ENCODE measurements at places on chromosomes 2 and 18.

DNA sequence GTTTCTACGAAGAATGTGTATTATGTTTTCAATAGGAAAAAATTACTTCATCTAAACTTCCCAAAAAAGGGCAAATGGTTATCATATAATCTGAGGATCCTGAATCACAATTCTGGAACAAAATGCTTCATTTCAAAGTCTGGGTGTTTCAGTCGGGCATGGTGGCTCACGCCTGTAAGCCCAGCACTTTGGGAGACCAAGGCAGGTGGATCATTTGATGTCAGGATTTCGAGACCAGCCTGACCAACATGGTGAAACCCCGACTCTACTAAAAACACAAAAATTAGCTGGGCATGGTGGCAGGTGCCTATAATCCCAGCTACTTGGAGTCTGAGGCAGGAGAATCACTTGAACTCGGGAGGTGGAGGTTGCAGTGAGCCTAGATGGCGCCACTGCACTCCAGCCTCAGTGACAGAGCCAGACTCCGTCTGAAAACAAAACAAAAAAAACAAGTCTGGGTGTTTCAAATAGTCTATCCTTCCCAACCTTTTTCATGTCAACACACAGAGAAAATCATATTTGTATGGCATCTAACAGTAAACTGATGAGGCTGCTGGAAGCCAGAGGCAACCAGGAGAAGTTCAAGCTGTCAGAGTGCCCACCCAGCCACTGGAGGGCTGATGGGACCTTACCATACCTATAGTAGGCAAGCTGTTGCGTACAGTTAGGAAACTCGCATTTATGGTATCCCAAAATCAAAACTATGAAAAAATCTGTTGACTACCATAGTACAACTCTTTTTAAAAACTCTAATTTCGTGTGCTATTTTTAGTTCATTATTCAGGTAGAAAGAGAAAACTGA is 14.6 kb downstream of the NBAS start:
- no peak for DNase-seq

- DNase-seq, result no peak
Measured at GRCh38 chr18:39178166-39178565, 1612.6 kb upstream of the CELF4 start.

DNA sequence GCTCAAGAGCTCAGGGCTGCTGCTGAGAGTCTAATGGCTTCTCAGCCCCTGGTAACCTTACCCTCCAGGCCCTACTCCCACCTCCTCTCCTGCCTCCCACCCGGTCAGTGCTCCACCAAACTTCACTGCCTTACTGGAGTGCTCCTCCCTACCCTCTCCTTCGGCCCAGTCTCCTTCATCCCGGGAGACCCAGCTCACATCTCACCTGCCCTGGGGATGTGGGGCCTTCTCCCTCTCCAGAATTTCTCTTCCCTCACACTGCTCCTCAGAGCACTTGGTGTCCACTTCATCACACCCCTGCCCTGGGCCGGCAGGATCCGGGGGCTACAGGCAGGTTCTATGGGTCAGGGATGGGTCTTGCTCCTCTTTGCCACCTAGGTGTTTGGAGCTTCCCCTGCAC is 21.6 kb downstream of the PTPN18 start:
- DNase-seq, result no peak

DNA sequence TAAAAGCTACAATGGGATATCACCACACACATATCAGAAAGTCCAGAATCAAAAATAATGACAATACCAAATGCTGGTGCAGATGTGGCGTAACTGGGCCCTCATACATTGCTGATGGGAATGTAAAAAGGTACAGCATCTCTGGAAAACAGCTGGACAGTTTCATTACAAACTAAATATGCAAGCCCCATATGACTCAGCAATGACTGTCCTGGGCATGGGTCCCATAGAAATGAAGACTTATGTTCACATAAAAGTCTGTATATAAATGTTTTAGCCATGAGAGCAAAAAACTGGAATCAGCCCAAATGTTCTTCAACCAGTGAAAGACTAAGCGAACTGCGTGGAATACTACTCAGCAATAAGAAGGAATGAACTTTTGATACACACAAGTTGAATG is 56.7 kb downstream of the ALPK2 start:
- DNase-seq, result no peak

DNA sequence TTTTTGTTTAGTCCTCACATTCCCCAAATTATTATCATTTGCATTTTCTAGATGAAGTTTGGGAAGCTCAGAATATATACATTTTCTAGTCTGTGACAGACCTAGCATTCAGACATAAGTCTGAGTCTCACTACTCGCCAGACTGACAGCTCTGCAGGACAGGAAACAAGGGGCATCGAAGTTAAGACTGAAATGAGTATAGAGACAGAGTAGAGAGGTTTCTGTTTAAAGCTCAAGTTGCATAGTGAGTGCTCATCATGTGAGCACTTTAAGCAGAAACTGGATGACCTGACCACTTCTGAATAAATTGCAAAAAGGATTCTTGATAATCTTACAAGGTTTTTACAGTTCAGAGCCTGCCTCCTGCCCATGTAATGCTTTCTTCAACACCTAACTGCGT is 1.1 kb downstream of the HADHB start:
- DNase-seq, result no peak

DNA sequence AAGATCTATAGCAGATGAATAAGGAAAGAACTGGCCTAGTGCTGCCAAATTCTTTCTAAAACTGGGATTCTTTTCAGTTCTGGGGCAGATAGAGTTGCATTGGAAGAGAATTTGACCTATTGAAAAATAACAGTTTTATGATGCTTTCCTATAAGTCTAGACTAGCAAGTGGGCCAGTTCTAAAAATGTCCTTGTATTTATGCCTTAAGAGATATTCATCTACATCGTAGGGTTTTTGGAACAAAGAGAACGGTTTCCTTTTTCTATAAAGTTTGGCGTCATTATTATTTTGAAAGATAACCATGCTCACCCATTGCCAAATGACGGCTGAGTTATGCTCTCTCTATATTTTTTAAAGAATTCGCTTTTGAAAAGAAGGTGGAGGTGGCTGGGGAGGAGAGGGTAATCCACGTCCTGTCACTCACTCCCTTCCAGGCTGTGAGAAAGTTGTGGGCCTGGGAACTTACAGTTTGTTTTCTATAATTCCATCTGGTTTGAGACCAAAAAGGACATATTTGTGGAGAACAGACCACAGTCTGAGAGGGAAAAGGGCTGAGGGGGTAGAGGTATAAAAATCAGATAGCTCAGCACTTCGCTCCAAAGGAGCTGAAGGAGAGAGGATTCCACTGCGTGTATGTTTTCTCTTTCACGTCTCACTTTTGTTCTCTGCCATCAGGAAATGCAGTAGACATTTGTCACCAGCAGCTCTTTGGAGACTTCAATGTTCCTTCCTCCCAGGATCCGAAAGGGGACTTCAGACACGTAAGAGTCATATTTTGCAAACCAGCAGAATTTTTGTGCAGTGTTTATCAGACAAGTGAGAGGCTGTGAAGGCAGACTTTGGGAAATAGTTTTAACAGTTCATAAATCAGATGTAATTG is 281.9 kb upstream of the FN1 start:
- DNase-seq, result no peak

GRCh38 chr18:44708451-44709083 is 27.9 kb downstream of the SETBP1 start:
- no peak for DNase-seq

DNA sequence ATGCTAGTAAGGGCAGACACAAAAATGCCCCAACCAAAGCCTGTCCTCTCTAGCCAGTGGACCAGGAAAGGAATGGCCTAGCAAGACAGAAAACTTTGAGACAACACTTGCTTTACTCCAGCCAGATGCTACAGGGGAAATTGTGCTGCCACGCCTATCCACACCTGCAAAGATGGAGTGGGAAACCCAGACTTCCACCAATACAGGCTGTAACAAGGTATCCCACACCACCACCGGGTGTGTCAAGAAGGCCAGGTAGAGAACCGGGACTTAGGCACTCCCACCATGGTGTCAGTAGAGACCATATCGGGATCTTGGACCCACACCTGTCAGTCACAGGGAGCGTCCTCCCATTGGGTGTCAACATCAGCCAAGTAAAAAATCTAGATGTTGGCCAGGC is 16.2 kb upstream of the ESPNL start:
- DNase-seq, result no peak

GRCh38 chr18:22551536-22552151 is 133.9 kb upstream of the CTAGE1 start:
- no peak for DNase-seq

GRCh38 chr2:46942143-46942526 is 26.5 kb upstream of the MCFD2 start:
- DNase-seq, result no peak

DNA sequence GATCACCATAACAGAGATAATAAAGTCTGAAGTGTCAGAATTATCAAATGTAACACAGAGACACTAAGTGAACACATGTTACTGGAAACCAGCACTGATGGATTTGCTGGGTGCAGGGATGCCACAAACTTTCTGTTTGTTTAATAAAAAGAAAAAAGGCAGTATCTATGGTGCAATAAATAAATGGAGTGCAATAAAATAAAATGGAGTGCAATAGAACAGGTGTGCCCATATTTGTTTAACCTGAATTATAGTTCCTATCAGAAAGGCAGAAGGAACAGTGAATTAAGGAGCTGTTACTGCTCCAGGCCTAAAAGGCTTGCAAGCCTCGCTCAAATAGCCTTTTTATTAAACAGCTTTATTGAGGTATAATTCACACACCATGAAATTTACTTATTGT is 81.0 kb upstream of the KIDINS220 start:
- no peak for DNase-seq

DNA sequence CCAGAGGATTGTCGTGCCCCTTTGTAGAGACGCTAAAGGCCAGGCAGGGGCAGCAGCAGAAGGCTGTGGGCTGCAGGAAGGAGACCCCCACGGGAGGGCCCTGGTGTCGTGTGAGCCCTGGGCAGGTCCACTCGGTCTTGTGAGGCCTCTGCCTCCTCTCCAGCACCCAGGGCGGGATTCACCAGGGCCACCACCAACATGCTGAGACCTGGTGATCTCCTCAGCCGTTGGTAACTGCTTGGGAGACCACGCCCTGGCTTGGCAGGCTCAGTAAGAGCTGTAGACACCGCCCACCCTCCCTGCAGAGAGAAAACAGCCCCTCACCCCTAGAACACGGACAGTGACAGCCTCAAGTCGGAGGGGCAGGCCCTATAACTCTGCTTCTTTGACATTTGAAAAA is 21.1 kb downstream of the MBP start:
- no peak for DNase-seq

DNA sequence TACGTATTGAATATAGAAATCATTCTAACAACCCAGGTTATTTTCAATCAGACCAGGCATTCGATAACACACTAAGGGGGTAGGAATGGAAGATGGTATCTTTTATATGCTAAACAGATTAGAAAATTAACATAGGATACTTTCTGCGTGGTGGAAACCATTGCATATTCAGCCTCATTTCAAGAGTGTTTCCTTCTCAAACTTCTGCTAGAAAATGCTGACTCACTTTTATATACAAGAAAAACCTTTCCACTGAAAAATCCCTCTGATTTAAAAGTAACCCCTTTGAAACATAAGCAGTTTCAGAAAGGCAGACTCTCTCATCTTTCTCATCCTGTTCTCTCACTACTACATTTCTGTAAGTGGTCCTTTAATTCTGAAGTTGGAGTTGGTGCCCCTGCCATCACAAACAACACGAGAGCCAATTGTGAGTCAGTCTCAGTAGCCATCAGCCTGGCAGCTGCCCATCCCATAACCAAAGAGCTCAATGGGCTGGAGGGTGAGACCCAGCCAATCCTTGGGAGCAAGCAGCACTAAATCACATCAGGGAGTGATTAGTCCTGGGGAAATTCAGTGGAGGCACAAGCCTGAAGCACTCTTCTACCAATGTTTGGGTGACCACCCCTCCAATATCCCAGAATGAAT is 343.1 kb downstream of the CELF4 start:
- no peak for DNase-seq

DNA sequence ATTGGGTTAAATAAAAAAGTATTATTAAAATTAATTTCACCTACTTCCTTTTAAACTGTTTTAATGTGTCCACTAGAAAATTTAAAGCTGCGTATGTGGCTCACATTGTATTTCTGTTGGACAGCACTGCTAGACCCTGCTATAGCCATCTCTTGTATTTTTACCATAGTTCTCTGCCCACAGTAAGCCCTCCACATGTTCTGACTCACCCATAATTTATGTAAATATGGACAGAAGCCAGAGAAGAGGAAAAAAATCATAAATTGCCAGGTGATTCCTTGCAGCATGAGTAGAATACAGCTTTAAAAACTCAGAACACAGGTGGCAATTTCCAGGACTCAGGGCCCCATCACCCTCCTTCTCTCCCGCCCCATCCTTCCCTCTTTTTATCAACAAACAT is 142.4 kb upstream of the MEX3C start:
- no peak for DNase-seq

Measured in cortex of kidney (tissue), 1 donor.